ENCODE measurements at places on chromosomes 16 and 17.

- no peak for DNase-seq
Observed at GRCh38 chr16:4624827-4625559, 367 bp downstream of the MGRN1 start.

- no peak for DNase-seq
Observed at GRCh38 chr17:15392326-15392741, 50.9 kb upstream of the TEKT3 start.

DNA sequence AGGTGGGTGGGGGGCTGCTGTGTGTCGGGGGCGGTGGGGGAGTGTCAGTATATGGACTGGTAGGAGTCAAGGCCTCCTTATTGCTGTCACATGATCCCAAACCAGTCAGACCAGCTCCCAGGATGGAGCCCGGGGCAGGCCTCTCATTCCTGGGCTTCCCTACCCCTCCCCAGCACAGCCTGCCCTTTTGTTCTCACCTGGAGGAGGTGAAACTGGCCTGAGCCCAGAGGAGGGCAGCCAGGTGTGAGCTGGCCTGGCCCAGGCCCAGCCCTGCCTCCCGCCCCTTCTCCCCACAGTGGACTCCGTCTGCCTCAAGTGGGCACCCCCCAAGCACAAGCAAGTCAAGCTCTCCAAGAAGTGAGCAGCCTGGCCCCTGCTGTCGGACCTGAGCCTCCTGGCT, 4.6 kb downstream of the PRSS8 start:
- DNase-seq, result no peak

GRCh38 chr17:44235583-44235936, 16.1 kb upstream of the UBTF start:
- peak; percentile 22 for DNase-seq

GRCh38 chr17:83008526-83008925, 70.9 kb upstream of the METRNL start:
- no peak for DNase-seq

- DNase-seq, result no peak
Observed at GRCh38 chr17:178292-179065, 3.0 kb downstream of the DOC2B start.

DNA sequence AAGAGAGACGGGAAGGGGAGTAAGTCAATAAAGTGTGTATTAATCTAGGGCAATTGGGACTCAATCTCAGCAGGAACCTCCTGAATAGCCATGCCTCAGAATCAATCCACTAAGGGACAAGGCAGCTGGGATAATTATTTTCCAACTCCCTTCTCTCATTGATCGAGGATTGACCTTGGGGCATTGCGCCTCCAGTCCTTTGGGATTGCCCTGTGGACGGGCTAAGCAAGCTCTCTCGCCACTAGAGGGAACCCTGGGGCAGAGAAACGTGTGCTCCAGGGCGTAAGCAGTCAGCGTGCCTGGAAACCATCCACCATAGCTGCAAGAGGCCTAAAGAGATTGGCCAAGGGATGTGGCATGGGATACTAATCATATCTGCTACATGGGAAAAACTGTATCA, 53.9 kb upstream of the ERCC4 start:
- peak; percentile 22 for DNase-seq

DNA sequence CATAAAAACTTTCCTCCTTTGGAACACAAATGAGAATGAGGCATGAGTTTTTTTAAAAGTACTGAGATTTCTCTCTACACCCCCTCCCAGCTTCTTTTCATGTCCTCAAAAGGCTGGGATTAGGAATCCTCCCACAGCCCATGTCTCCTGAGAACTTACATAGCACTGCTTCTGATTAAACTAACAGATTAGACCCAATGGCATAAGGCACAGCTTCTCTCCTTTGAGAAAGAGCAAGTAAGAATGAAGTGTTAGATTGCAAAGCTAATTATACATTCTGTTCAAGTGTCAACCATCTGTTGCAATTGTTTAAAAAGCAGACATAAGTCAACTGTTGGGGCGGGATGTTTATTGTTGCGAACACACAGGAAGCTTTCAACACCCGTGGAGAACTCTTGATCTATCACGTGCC, 715.1 kb downstream of the CDH11 start:
- no peak for DNase-seq

DNA sequence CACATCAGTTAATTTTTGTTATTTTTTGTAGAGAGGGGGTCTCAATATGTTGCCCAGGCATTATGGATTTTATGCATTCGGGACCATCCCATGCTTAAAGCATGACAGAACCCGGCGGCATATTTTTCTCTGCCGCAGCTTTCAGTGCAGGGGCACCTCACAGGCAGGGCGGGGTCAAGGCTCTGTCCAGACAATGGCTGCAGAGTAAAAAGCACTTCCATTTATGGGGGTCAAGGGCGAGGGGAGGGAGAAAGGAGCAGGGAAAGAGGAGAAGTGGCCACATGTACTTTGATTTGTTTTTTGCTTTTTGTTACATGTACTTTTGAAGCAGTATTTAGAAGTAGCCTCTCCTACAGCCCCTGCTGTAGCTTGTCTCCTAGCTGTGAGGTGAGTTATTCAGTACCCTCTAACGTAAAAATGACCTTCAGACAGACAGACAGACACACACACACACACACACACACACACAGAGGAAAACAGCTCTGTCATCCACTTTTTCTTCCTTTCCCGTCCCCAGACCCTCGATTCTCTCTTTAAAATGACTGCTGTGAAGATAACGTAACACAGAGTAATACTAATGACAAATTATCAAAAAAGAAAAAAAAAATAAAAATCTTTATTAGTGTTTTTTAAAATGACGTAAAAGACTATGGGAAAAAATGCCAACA, 856 bp upstream of the SCPEP1 start:
- DNase-seq, result no peak
